Fibroblast of the aortic adventitia (primary cell): ENCODE measurements at places on chromosomes 3 and 15. TPM values are rescaled to one million over a fixed set of nuclear protein-coding genes. Genes with fewer than 3 reads are reported as not detected.

GRCh38 chr15:50876260-50876988, 32.1 kb upstream of the AP4E1 start:
- DNase-seq: no peak

DNA sequence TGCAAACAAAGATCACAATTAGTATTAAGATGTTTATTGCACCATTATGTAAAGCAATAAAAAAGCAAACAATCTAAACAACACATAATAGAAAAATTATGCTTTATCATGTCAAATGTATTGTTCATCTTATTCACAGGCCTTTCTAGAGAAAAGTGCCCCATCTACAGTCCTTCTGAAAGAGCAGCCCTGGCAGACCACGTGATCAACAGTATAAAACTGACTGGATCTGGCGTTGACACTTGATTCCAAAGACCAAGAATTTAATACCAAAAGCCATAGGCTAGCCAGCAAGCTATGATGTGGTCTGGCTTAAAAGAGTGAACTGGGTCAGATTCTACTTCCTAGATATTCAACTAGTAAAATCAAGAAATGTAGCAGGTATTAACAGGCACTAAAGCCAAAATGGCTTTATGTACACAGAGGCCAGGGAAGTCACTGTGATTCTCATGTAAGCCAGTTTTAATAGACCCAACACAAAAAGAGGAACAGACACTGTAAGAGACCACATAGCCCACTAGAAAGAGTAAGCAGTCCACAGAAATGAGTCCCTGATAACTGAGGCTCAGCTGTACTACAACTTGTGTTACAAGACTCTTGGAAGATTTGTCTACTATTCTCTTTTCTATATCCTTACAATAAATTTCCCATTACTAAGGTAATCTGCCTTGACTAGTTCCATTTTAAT, 32.5 kb downstream of the DMXL2 start:
- DNase-seq: no peak

Gene PTH1R
- 0.16 TPM in 1 of 2 replicates, not detected in the other for total RNA-seq

Gene GABRR3
- not detected in 2 replicates for total RNA-seq

Gene MYZAP
- total RNA-seq: not detected in 2 replicates
